Activated CD4-positive, alpha-beta memory T cell treated with anti-CD3 and anti-CD28 coated beads, Interleukin-2, amount 10 ng/mL, durations not matched to agents 7 days and 5 days (primary cell): ENCODE measurements at places on chromosomes 6 and 20.

DNA sequence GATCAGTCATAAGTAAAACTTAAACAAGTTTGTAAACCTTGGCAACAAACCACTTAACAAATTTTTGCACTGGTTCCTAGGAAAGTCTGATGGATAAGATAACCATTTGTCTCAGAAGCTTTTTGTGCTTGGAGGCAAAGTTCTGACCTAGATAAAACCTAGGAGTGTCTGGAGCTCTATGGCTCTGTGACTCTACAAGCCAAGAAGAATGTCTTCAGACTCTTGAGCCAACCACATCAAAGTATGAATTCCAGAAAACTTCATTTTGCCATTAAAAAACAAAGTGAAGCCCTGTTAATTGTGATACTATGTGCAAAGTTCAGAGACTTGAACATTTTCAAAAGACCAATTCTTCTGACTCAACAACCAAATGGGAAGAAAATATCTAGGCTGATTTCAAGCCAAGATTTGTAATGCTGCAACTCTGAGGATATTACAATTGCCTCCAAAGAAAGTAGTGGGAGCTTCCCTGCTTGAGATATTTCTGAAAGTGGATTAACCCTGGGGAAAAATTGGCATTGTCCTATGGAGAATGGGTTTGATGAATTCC, 158.1 kb upstream of the FOXQ1 start:
- DNase-seq, result no peak

DNA sequence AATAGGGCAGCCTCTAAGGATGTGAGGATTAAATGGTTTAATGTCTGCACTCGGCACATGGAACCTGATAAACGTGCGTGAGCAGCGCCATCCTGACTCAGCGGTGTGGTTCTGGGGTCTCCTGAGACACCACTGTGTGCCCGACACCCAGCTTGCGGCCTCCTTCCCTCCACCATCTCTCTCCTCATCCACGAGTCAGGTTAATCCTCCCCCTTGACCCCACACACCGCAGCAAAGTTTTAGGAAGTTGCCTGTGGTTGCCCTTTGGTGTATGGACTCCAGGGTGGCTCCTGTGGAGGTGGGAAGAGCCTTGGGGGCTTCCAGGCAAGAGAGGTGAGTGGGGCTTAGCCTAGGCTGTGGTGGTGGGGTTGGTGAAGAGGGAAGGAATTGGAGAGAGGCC, 68.2 kb downstream of the PHACTR3 start:
- DNase-seq, result no peak

GRCh38 chr6:54440549-54440948, 132.3 kb downstream of the TINAG start:
- no peak for DNase-seq

GRCh38 chr20:6700563-6701329, 66.7 kb upstream of the BMP2 start:
- DNase-seq, result no peak

- DNase-seq, result no peak
Measured at GRCh38 chr6:110703906-110704594, 111.2 kb downstream of the CDK19 start.
